ENCODE measurements at places on chromosomes 11 and 22. TPM values are rescaled to one million over a fixed set of nuclear protein-coding genes. Genes with fewer than 3 reads are reported as not detected.

The LINC01488 gene
- not detected for total RNA-seq

The MAP6 gene
- 313 TPM for total RNA-seq

The CECR2 gene
- total RNA-seq = 178 TPM

The OR51E2 gene
- total RNA-seq = not detected

The DDIAS gene
- total RNA-seq = 2.0 TPM

The BARX2 gene
- total RNA-seq = not detected

The TRIM64C gene
- not detected for total RNA-seq

The PIK3C2A gene
- total RNA-seq = 55.7 TPM

The TSKU gene
- total RNA-seq = 29.2 TPM

The OR4B1 gene
- total RNA-seq = not detected

The C11orf87 gene
- 0.27 TPM for total RNA-seq

The MOV10L1 gene
- 0.34 TPM for total RNA-seq

The CD82 gene
- 4.4 TPM for total RNA-seq

The OR6A2 gene
- total RNA-seq = 0.56 TPM

The NLRX1 gene
- 1.7 TPM for total RNA-seq

The RAB36 gene
- total RNA-seq = 2.0 TPM

The PKNOX2 gene
- 8.7 TPM for total RNA-seq

The TESMIN gene
- total RNA-seq = 3.8 TPM

The CLDN5 gene
- total RNA-seq = 7.4 TPM

The IL17RA gene
- 16.9 TPM for total RNA-seq

The CCDC157 gene
- 6.2 TPM for total RNA-seq

The OR6T1 gene
- not detected for total RNA-seq

The WNT11 gene
- 0.37 TPM for total RNA-seq

The MDK gene
- total RNA-seq = 846 TPM

The KCTD17 gene
- total RNA-seq = 137 TPM

The TH gene
- not detected for total RNA-seq

The YPEL4 gene
- total RNA-seq = 16.9 TPM

The MYEOV gene
- total RNA-seq = not detected

The ESAM gene
- total RNA-seq = 0.54 TPM

The MICAL2 gene
- 4.4 TPM for total RNA-seq

The MS4A12 gene
- total RNA-seq = not detected

The CD6 gene
- total RNA-seq = not detected

The CNGA4 gene
- not detected for total RNA-seq

The SMIM35 gene
- total RNA-seq = not detected
